ENCODE measurements at places on chromosomes 4 and X. TPM values are rescaled to one million over a fixed set of nuclear protein-coding genes. Genes with fewer than 3 reads are reported as not detected.
A peak's percentile ranks its signal among the peaks of the same experiment; 100 is the strongest.

DNA sequence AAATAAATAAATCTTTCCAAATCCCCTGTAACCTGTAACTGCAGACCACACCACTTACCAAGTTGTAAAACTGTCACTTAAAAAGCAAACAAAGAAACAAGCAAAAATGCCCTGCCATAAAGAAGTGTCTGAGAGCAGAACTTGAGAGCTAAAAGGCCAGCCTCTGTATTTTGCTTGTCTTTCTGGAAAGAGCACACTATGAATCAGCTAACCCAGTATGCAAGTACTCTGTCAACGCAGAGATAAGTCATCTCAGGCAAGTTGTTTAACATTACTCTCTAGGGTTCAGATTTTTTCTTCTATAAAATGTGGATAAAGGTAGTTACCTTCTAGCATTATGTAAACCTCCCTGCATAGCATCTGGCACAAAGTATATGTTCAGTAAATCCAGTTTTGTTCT lies 134.8 kb downstream of the HS3ST1 start:
- H3K4me1 ChIP-seq: no peaks in the 10 kb centered on the region
- no peaks in the 10 kb centered on the region for H3K36me3 ChIP-seq
- H3K4me3 ChIP-seq: no peak overlapping the region
- DNase-seq: no peak
- no peak overlapping the region for H3K27ac ChIP-seq

The NWD2 gene
- total RNA-seq: not detected

The NDNF gene
- under 0.01 TPM for total RNA-seq

- H3K27ac ChIP-seq: no peak overlapping the region
- no peaks in the 10 kb centered on the region for H3K36me3 ChIP-seq
- H3K4me3 ChIP-seq: no peak overlapping the region
- H3K4me1 ChIP-seq: peaks cover 12% of the 10 kb centered on the region
- DNase-seq: no peak
Measured at GRCh38 chr4:143402776-143403552, 66.3 kb downstream of the GAB1 start.

DNA sequence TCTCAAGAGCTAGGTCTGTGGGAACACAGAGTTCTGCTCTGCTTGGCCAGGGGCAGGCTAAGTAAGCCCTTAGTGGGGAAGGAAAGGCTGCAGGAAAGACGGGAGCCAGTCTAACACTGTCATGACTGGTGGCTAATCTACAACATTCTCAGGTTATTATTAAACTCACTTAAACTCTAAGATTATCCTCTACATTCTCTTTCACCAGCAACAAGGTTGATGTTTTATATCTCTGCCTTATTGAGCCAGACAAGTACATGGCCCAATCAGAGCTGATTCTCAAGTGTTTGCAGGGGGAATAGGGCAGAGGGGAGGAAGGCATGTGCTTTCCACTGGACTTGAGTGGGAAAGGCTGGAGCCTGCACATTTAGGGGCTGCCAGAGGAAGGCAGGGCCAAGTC lies 50.9 kb upstream of the FAM241A start:
- H3K4me1 ChIP-seq: no peaks in the 10 kb centered on the region
- no peak overlapping the region for H3K27ac ChIP-seq
- no peaks in the 10 kb centered on the region for H3K36me3 ChIP-seq
- no peak overlapping the region for H3K4me3 ChIP-seq
- DNase-seq: no peak

- no peak overlapping the region for H3K4me3 ChIP-seq
- peaks cover 61% of the 10 kb centered on the region for H3K4me1 ChIP-seq
- no peaks in the 10 kb centered on the region for H3K27me3 ChIP-seq
- H3K27ac ChIP-seq: peak overlapping the region; percentile 57
Measured at GRCh38 chr4:10098780-10099160, 17.8 kb downstream of the WDR1 start.

DNA sequence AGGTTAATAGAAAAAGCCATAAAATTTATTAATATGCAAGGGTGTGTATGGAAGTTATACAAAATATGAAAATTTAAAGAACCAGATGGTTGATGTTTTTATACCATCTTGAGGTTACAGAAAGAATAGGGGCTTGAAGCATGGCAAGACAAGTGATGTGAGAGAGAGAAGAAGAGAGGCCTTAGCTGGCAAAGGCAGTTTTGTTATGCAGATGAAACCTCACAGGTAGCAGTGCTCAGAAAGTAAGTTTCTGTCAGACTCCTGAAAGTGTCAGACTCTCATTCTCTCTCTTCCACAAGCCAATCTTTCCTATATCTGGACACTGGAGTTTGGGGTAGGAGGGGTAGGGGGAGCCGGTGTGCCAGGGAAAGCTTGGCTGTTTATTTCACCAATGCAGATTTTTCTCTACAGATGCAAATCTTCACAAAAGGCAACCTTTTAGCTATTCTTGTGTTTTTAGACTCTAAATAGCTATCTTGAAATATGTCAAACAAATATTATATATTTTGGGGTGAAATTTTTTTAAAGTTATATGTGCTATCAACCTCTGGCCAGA lies 124.5 kb downstream of the CFAP299 start:
- no peaks in the 10 kb centered on the region for H3K27me3 ChIP-seq
- no peak for DNase-seq
- H3K4me1 ChIP-seq: 0 out of 2 replicates have a peak, but pooled peaks cover 1% of the 10 kb centered on the region

GRCh38 chr4:67292045-67292444 lies 253.3 kb downstream of the CENPC start:
- no peaks in the 10 kb centered on the region for H3K27me3 ChIP-seq
- H3K4me1 ChIP-seq: no peaks in the 10 kb centered on the region
- no peaks in the 10 kb centered on the region for H3K36me3 ChIP-seq
- no peak for DNase-seq
- no peak overlapping the region for H3K4me3 ChIP-seq

The DGAT2L6 gene
- total RNA-seq: not detected

DNA sequence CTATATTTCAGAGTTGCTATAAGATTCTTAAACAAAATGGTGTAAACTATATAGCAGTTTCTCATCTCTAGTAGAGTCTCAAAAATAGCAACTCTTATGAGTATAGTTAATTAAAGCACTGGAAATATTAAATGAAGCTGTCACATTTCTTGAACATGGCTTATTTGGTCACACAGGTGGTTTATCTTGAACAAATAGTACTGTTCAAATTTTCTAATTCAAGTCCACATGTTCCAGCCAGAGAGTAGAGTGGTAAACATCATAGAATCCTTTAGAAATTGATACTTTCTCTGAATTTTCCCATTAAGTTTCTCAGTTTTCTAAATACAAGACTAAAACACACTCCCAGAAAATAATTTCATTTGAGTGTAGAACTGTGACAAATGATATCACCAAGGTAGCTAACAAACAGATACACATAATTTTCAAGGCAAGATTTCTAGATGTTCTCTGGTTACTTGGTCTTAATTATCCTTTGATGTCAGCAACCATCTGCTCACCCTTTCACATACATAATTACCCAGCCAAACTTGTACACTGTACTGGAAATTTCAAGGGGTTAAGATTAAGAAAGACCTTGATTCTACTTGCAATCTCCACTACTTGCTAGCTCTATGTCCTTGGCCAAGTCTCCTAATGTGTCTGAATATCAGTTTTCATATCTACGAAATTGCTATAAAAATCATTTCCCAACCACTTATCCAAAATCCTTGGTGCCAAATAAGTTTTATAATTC lies 24.3 kb upstream of the PAK3 start:
- no peak overlapping the region for H3K4me3 ChIP-seq
- no peak overlapping the region for H3K27ac ChIP-seq
- H3K27me3 ChIP-seq: peaks cover 2% of the 10 kb centered on the region

Data from IMR-90 (cell line).